Stimulated activated CD4-positive, alpha-beta T cell treated with anti-CD3 and anti-CD28 coated beads, Interleukin-1b, Interleukin-23, amount 100 ng/mL, for 48 hours (primary cell): ENCODE measurements at places on chromosomes 4 and X.

GRCh38 chr4:185219551-185220344 lies 10.3 kb downstream of the SNX25 start:
- DNase-seq: no peak

DNA sequence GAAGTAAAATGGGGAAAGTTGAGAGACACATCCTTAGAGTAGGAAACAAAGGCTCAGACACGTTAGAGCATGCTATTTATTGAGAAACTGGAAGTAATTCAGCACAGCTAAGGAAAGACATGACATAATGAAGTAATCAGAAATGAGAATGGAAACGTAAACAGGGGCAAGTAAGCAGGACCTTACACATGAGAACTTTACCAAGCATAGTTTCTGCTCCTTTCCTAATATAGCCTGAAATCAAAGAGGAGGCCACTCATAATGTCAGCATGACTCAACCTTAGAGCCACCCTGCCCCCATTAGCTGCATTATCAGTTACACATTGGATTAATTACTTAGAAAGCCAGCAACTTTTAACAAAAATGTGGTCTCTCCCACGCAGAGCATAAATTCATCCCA lies 558.3 kb upstream of the GRIA3 start:
- DNase-seq: no peak

GRCh38 chr4:152635851-152636250 lies 43.9 kb downstream of the TMEM154 start:
- no peak for DNase-seq

DNA sequence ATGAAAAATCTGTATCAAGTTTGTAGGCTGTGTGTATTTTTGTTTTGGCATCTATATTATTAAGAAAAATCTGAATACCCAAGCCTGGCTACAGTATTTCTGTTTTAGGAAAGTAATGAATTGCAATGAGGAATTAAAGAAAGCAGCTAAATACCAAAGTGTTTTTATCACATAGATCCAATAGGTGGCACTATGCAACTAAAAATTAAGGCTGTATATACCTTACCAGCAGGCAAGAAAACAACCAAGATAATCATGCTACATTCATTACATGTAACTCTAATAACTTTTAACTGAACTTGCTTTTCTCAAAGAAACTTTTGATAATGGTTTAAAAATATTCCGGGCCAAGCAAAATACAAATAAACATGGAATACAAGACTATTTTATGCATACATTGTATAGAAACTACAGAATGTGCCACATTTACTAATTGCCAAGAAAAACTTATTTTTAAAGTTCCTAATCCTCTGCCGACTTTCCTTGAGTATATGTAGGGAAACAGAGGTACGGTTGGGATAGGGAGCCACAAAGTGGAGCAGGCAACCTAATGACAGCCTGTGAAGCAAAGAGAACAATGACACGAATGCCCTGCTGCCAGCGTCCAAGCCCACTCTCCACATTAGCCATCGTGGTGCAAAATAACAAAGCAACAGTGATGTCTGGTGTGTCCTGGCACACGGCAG lies 63.7 kb downstream of the SEC24D start:
- no peak for DNase-seq
